ENCODE measurements at places on chromosomes 5 and 9. TPM values are rescaled to one million over a fixed set of nuclear protein-coding genes. Genes with fewer than 3 reads are reported as not detected.

Gene FOXD4L5
- 0.23 TPM for total RNA-seq

Gene PLAC8L1
- not detected for total RNA-seq

Gene CDH6
- 1.2 TPM for total RNA-seq

Gene S1PR3
- total RNA-seq, result 40.3 TPM

Gene PLCXD3
- 0.23 TPM for total RNA-seq

Gene DMRT3
- not detected for total RNA-seq

Gene GRXCR2
- total RNA-seq, result not detected

Gene WWC1
- 1.3 TPM for total RNA-seq

Gene C5orf58
- total RNA-seq, result not detected

Gene ZNF462
- total RNA-seq, result 20.9 TPM

Gene ASPN
- total RNA-seq, result 0.93 TPM

Gene MYOZ3
- total RNA-seq, result not detected

Gene TUSC1
- total RNA-seq, result 6.8 TPM

Gene LRRC19
- total RNA-seq, result not detected

Gene NFIB
- total RNA-seq, result 45.1 TPM

Gene BAAT
- not detected for total RNA-seq

Gene SSNA1
- total RNA-seq, result 40.4 TPM

Gene KCNV2
- not detected for total RNA-seq

Gene CCL28
- 13.0 TPM for total RNA-seq
